Fibroblast of skin of back (primary cell): ENCODE measurements at places on chromosomes 2 and 18.

GRCh38 chr2:200350850-200351285 lies 44.4 kb downstream of the SPATS2L start:
- DNase-seq, result peak; percentile 48

DNA sequence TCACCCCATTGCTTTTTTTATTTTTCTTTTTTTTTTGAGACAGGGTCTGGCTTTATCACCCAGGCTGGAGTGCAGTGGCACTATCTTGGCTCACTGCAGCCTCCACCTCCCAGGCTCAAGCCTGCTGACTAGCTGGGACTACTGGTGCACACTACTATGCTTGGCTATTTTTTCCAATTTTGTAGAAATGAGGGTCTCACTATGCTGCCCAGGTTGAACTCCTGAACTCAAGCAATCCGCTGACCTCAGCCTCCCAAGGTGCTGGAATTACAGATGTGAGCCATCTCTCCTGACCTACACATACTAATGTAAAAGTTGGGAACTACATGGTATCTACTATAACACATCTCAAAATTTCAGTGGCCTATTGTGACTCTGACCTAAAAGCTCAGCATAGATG lies 101.2 kb downstream of the FMNL2 start:
- DNase-seq, result no peak

- DNase-seq, result no peak
These were observed 30.4 kb downstream of the TRABD2A start for GRCh38 chr2:84850471-84850870.

DNA sequence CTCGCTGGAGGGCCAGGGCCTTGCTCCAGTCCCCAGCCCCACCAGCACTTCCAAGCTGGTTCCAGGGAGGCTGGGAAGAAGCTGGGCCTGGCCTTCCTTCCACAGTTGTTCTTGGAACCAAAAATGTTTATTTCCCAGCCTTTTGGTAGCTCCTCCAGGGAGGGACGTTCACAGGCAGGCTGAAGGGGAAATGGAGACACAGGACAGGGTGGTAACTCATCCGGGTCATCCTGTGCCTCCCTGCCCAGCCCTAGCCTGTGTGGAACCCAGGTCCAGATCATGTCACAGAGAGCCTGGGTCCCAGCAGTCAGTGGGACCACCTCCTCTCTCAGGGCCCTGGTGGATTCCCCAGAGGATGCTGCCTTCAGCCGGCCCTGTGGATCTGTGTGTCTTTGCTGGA lies 12.5 kb upstream of the ARMC9 start:
- no peak for DNase-seq

DNA sequence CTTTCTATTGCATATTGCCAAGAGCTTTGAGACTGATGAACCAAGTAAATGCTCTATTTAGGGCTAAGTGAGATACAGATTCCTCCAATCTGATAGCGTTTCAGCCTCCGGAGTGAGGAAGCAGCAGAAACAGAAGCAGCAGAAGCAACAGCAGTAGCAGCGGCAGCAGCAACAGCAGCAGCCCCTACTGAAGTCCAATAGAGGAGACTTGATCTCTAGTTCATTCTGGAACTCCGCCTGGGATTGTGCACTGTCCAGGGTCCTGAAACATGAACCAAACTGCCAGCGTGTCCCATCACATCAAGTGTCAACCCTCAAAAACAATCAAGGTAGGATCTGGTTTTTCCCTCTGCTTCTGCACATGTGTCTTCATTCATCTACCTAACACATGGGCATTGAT lies at the start of gene DPP10:
TSS of gene DPP10 (plus strand) at position 132 of the 400 bp plus-strand sequence.
- DNase-seq, result peak; percentile 2

- DNase-seq, result no peak
These were observed 344.0 kb downstream of the SOX11 start for GRCh38 chr2:6036211-6036610.

GRCh38 chr2:190648289-190649034 lies 421 bp upstream of the NAB1 start:
- DNase-seq, result peak; percentile 85

GRCh38 chr2:235605312-235606003 lies 111.6 kb downstream of the AGAP1 start:
- peak; percentile 96 for DNase-seq

DNA sequence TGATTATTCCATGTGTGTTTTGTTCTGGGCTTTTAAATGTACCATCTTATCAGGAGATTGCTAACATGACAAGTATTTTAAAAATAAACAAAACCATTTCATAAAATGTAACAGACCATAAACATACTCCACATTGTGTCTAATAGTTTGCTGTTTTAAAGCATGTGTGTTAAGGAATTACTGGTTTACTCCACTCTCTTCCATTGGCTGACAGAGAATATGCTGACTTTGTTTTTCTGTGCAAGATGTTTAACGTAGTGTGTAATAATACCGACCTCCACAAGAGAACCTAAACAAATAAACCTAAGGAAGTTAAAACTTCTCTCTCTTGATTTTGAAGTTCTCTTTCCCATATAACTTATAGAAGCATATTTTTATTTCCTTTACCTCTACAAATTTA lies 17.0 kb upstream of the TMEM18 start:
- DNase-seq, result peak; percentile 68

- no peak for DNase-seq
These were observed 51.4 kb downstream of the FAM178B start for GRCh38 chr2:96934831-96935540.

GRCh38 chr2:80071941-80072340 lies 232.6 kb downstream of the LRRTM1 start:
- DNase-seq, result no peak

GRCh38 chr2:43777306-43777926 lies 3.6 kb downstream of the DYNC2LI1 start:
- DNase-seq, result no peak

GRCh38 chr2:152344579-152345195 lies 9.7 kb downstream of the FMNL2 start:
- no peak for DNase-seq

GRCh38 chr2:15671409-15671808 lies 79.7 kb downstream of the DDX1 start:
- no peak for DNase-seq

DNA sequence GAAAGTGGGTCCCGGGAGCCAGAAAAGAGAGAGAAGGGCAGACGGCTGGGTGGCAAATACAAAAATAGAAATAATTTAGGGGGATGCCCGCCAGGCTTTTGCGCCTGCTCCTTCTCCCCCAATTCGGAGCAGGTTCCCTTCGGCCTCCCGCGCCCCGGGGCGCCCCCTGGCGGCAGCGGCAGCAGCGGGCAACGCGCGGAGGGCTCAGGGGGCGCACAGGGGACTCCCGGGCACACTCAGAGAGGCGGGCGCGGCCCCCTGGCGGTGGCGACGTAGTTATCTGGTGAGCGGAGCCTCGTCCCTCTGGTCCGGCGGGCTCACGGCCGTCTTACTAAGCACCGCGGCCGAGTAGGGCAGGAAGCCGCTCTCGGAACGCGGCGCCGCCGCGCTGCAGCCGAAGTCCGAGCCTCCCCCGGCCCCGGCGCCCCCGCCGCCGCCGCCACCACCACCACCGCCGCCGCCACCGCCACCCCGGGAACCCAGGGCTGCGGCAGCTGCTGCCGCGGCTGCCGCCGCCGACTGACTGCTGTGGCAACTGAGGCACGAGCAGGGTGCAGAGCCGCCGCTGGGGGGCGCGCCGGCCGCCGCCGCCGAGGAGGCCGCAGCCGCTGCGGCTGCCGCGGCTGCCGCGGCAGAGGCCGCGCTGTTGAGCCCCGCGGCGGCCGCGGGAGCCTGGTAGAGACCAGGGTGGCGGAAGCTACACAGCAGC lies 3.8 kb downstream of the EVX2 start:
- peak; percentile 45 for DNase-seq

DNA sequence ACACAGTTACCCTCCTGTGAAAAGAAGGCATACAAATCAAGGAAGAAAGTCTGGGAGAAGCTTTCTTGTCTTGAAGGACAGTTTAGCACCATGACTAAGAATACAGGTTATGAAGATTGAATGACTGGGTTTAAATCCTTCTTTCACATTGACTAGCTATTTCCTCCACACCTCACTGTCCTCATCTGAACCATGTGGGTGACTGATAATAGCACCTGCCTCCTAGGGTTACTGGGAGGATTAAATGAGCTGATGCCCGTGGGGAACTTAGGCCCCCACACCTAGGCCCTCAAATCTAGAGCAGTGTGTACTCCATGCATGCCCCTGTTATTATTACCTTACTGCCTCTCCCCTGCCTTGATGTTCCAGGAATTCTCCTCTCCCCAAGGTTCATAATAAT lies 202.9 kb downstream of the FBXO15 start:
- DNase-seq, result no peak

GRCh38 chr2:121790276-121790956 lies 35.0 kb downstream of the TSN start:
- peak; percentile 93 for DNase-seq

DNA sequence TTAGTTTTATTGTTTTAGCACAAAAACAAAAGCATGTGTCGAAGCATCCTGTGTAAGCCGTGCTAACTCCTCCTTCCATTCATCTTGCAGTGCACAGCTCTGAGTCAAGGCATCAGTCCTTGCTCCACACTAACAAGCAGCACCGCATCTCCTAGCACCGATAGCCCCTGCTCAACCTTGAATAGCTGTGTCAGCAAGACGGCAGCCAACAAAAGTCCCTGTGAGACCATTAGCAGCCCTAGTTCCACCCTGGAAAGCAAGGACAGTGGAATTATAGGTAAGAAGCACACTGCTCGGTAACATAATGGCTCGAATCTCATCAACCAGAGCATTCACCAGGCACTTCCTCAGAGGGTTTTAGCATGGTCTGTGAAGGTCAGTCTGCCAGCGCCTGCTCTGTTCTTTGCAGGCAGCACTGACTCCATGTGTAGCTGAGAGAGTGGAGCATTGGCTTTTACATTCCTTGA lies 136.2 kb downstream of the WDSUB1 start:
- DNase-seq, result peak; percentile 30

DNA sequence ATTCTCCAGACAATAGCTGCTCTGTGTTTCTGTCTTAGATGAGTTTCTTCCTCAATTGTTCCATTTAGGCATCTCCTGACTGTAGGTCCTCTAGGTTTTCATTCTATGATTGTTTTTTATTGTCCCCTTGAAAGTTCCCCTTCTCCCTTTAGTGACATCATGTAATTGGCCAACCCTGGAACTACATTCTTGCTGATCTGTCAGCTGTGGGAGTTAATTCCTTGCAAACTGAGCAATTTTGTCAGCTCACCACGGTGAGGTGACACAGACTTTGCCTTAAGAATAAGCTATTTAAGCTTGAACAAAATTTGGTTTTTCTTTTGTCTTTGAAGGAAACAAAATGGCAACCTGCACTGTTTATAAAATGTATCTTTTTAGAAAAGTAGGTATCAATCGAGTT lies 95.9 kb downstream of the TXNL1 start:
- peak; percentile 24 for DNase-seq
